Right lung (tissue), 10 donors: ENCODE measurements at places on chromosomes 11 and 22. TPM values are rescaled to one million over a fixed set of nuclear protein-coding genes. Genes with fewer than 3 reads are reported as not detected.

DNA sequence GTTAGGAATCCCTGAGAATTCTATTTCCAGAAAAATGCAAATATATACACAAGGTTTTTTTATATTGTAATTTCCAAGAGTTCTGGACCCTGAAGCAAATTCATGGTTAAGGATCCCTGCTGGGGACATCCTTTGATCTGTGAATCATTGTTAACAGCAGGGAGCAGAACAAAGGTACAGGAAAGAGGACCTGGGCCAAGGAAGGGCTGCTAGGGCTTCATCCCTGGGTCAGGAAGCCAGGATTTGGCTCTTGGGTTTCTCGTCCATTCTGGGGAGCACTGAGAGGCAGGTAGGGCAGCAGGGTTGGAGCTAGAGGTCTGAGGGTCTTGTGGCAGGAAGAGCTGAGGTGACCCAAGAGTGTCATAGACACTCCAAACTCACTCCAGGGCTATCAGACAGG, 10.2 kb upstream of the OAF start:
- no peak for DNase-seq

GRCh38 chr22:19755145-19755710, 5.3 kb upstream of the TBX1 start:
- no peak for DNase-seq

GRCh38 chr11:90343673-90344072, 120.8 kb upstream of the CHORDC1 start:
- DNase-seq, result no peak

GRCh38 chr11:124339396-124340141, 19.6 kb upstream of the OR8D2 start:
- no peak for DNase-seq

Gene OR4A16
- polyA plus RNA-seq, result not detected

Gene LYVE1
- 218 TPM for polyA plus RNA-seq

Gene ART1
- polyA plus RNA-seq, result not detected

Gene ADAMTS8
- polyA plus RNA-seq, result 11.2 TPM
